ENCODE measurements at places on chromosomes 5 and 9.

- DNase-seq: no peak
Observed at GRCh38 chr9:21506626-21507482, 24.7 kb upstream of the IFNE start.

DNA sequence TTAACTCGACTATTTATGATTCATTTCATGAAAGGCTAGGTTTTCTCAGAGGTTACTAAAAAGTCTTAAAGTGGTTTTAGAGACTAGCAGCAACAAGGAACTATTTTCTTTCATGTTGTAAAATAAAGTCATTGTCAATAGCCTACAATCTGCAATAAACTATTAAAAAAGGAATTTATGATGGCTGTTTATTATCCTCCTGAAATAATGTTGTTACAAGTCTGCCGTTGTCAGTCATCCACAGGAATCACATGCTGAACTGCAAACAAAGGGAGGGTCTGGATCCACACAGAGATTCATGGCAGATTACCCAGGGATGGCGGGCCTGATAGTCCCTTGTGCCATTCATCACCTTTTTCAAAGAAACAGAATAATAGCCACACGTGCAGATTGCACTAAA lies 49.2 kb downstream of the TMEM174 start:
- no peak for DNase-seq

GRCh38 chr5:123528065-123528464 lies 16.1 kb downstream of the CSNK1G3 start:
- no peak for DNase-seq

DNA sequence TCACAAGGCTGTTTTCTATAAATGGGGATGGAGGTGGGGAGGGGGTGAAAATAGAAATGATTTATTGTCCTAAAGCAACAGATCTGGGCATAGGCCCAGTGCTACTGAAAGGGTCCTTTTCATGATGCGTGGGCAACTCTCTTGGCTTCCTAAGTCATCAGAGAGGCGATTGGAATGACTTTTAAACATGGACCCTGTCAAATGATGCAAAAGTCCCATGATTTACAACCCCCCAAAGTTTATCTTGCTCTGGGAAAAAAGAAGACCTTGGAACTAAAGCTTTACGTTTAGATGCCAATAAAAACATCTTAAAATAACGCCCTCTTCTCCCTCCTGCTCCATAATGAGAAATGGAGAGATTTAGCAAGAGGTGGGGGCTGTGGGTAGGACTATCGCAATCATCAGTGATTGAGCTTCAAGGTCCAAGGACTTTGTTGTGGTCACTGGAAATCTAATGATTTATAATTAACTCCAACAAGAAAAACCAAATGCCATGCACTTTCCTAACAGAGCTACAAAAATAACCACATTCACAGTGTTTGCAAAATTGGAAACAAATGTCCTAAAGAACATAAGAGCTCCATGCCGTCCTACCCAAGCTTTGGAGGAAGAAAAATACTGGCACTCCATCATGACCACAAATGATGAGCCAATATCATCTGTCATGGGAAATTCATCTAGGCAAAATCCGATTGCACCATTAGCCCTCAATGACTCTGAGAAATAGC lies 167.5 kb upstream of the CLINT1 start:
- no peak for DNase-seq
